ENCODE measurements at places on chromosomes 6 and 20.

GRCh38 chr6:9064156-9064555, 628.8 kb upstream of the SLC35B3 start:
- DNase-seq, result no peak

DNA sequence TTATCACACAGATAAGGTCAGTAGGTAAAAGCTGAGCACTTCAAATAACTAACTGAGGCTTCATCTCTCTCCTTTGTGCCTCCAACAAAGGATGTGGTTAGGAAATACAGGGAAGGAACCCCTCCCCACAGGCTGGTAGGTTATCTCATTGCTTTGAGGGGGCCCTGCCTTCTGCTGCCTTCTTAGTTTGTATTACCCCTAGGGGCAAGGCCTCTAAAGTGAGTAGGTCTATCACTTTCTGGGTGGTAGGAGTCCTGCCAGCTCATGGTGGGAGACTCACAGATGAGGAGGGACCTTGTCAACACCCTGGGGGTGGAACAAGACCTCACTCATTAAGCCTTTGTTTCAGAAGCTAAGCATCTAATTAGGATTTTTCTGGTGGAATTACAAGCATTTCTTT, 34.6 kb downstream of the EDN1 start:
- no peak for DNase-seq

DNA sequence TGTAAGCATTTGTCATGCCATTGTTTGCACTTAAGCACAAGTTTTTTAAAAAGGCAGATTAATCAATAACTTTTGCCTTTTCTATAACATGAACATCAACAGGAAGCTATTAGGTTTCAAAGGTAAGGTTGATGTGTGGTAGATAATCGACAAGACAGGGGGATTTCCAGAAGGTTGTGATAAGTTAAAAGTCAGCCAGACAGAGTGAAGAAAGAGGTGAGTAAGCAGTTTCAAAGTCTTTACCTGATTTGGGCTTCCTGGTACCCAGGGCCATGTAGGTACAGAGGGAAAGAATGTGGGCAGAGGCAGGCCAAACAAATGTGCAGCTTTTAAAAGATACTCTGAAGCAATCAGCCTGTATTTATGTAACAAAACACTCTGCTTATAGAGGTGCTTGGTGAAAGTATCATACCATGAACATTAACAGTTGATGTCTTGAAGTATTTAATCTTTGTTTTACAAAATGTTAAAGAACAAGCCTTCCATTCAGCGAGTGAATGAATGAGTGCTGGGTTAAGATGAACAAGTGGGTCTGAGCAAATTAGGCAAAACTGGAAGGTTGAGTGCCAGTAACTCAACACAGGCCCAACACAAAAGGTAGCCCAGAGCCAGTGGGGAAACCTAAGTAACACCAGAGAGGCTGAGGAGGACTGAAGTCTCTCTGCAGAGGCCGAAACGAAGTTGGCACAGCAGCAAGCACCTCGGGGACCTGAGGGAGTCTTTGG, 60.2 kb downstream of the LRRC1 start:
- DNase-seq, result no peak

DNA sequence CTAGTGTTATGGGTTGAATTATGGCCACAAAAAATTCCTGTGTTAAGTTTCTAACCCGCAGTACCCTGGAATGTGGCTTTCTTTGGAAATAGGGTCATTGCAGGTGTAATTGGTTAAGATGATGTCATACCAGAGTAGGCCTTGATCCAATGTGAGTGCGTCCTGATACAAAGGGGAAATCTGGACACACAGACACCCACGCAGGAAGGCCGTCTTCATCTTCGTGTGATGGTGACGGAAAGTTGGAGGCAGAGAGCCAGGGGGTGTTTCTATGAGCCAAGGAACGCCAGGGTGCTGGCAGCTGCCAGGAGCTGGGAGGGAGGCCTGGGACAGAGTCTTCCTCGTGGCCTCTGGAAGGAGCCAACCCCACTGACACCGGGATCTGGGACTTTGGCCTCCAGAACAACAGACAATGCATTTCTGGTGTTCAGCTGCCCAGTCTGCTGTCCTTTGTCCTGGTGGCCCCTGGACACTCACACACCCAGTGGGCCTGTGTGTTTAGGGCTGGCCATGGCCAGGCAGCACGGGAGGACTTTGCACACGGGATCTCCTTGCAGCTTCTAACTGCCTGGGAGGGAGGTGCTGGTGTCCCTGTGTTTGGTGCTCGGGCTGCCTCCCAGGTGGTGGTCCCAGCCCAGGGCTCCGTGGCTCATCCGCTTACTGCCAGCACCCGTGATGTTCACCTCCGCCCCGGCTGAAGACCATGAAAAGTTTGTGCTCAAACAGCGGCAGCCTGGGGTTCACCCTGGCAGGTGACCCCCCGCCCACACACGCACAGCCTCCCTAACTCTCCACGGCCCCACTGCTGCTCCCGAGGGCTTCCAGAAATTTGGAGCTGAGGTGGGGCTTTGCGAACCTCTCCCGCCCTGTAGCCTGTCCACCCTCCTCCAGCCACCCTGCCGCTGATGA, 53.4 kb upstream of the GATA5 start:
- no peak for DNase-seq

Measured in GM12865 (cell line).